ENCODE measurements at places on chromosomes 16 and 17.

DNA sequence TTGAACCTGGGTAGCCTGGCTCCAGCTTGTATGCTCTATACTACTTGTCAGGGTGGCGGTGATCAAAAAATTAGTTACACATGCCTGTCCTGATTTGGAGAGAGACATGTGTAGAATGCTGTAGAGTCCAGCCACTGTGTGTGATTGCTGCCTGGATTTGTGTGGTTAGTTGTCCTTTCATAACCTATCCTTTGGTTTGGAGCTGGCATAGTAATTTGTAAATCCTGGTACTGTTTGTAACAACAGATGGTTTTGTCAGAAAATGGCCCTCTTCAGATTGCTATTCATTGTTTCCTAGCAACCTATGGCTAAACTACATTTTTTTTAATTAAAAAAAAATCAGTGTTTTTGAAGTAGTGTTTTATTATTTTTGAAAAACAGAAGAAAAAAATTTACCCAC lies 30.5 kb downstream of the ETV4 start:
- DNase-seq = no peak

DNA sequence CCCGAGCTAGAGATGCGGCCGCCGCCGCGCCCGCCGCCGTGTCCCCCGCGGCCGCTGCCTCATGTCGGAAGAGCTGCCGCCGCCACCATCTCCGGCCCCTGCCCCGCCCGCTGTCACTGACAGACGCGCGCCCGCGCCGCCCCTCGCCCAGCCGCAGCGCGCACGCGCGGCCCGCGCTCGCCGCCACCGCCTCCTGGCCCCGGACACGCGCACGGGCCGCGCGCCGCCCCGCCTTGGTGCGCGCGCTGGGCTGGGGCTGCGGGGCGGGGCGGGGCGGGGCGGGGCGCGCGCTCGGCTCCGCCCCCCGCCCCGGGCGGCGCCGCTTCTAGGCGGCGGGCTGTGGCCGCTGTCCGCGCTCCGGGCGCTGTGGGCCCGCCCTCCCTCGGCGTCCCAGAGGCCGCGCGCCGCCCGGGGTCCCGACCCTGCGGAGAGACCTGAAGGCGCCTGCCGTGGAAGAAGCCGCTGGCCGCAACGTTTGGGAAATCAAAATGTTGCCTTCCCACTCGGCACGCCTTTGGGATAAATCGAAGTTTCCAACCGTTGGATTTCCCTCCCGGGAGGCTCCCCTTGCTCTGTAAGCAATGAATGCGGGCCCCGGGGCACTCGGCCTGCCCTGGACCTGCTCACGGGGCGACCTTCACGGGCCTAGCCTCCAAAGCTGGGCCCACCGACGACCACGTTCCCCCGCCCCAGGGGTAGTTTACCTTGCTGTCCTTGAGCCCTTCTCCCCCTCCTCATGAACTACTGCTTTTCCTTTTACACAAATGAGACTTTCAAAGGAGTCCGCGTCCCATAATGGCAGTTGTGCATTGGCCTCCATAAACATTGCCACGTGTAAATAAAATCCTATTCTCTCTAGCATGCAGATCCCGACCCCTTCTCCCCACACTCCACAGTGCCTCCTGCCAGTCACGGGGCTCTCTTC lies at the start of gene ADCY9:
ADCY9 (minus strand) TSS at position 118 of the 925 bp plus-strand sequence. CDS start 1,000 bp downstream, outside the sequence.
- DNase-seq = peak; percentile 46

- DNase-seq = no peak
Observed at GRCh38 chr17:73826872-73827228, 182.6 kb upstream of the SDK2 start.

GRCh38 chr17:31390426-31390747 lies 1.1 kb upstream of the RAB11FIP4 start:
- DNase-seq = no peak

DNA sequence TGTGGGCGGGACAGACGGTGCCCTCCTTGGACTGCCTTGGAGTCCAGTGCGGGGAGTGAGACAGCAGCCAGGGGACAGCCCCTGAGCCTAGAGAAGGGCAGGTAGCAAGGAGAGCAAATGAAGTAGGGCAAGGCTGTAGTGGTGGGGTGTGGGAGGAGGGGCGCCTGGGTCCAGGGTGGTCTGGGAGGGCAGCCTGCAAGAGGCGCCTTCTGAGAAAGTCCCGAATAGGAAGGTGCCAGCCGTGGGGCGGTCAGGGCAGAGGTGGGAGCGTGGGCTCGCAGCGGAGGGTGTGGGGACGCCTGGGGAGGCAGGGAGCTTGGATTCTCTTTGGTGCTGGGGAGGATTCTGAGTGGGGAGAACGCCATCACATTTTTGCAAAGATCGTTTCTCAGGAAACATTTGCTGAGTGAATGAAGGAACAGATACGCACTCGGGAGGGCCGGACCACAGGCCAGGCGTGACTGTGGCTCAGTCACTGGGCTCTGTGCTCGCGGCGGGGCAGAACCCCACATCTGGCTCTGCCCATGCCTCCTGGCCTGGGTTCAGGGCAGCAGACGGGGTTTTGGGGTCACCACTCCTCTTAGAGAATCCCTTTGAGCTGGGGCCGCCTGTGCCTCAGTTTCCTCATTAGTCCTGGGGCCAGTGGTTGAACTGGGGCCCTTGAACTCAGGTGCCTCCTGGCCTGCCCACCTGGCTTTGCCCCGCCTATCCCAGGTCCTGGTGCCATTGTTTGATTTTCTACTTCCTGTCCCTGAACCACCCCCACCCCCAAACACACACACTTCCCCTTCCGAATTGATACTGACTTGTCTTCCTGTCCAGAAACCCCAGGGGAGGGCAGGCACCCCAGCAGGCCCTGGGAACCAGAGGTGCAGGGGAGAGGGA lies 4.2 kb downstream of the SNN start:
- peak; percentile 44 for DNase-seq

DNA sequence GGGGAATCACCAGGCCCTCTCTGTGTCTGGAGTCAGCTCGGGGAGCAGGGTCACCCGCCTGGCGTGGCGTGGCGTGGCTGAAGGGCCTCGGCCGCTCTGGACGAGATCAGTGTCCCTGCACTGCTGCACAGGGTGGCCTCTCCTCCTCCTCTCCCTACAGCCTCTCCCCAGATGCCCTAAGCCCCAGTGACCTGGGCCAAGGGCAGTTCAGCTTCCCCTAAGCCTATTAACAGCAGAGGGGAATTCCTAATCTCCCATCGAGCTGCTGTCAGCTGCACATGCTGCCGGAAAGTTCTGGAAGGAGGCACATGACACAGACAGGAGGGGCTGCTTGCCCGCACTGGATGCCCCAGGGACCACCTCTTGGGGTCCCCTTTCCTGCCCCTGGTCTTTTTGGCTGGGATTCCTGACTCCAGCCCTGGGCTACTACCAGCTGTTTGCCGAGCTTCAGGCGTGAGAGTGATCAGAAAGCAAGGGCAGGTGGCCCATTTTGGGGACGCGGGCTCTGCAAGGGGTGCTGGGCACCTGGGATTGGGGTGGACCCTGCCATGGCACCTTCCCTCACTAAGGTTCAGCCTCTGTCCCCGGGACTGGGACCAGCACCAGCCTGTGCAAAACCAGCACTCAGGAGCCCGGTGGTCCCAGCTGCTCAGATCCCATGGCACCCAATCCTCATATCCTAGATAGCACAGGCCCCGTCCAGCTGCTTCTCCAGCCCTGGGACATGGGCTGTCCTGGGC lies 794 bp downstream of the PDE6G start:
- DNase-seq = no peak

- DNase-seq = no peak
Observed at GRCh38 chr17:81097943-81098308, 63.0 kb downstream of the BAIAP2 start.

GRCh38 chr16:72665701-72666100 lies 382.2 kb downstream of the ZFHX3 start:
- no peak for DNase-seq

GRCh38 chr17:30220414-30220813 lies 15.1 kb downstream of the SLC6A4 start:
- DNase-seq = no peak

- peak; percentile 75 for DNase-seq
Observed at GRCh38 chr17:7435676-7436555, 681 bp downstream of the TMEM102 start.

DNA sequence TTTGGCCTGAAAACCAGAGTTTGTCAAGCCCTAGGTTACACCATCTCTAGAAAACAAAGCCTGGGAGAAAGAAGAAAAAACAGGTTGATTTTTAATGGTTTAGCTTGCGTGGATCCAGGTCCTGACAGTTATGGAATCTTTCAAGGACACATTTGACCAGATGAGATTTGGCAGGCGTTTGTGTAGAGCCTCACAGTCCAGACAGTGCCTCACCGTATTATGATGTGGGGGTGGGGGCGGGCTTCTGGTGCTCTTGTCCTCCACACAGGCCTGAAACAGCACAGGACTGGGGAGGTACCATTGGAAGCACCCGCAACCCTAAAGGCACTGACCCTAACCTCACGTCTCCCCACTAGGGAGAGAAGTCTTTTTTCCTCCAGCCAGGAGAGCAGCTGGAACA lies 19.6 kb downstream of the MVP start:
- no peak for DNase-seq

DNA sequence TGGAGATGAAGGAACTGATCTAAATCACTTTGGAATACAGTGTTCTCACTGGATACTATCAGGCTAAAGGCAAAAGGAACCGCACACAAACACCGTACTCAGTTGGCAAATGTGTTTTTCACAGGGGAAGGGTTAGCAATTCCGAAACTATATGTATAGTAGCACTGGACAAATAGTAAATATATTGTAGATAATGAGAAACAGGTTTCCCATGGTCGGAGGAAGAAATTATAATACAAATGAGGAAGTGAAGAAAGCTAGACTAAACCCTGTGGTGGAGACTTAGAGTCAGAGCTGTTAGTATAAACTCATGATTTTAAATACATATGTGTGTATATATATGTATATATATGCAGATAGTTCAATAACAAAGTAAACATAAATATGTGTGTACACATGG lies 414.1 kb upstream of the SALL1 start:
- DNase-seq = no peak

DNA sequence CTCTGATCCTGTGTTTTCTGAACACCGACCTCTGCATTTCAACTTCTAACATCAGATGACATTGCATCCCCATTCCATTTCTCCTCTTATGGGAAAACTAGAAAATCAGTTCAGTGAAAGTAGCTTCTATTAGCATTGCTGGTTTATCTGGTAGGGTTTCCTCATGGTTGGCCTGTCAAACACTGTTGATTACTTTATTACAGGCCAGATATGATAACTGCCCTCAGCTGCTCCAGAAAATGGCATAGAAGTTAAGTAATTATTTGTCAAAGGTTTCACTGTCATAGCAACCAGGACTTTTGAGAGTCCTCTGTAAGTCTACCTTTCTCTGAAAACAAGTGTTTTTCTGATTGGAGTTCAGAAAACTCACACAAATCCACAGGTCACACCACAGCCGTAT lies 3.0 kb downstream of the GFOD2 start:
- no peak for DNase-seq

DNA sequence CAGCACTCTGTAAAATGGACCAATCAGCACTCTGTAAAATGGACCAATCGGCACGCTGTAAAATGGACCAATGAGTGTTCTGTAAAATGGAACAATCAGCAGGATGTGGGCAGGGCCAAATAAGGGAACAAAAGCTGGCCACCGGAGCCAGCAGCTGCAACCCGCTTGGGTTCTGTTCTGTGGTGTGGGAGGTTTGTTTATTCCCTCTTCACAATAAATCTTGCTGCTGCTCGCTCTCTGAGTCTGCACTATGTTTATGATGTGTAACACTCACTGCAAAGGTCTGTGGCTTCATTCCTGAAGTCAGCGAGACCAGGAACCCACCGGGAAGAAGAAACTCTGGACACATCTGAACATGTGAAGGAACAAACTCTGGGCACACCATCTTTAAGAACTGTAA lies 20.5 kb downstream of the TMEM100 start:
- DNase-seq = no peak

DNA sequence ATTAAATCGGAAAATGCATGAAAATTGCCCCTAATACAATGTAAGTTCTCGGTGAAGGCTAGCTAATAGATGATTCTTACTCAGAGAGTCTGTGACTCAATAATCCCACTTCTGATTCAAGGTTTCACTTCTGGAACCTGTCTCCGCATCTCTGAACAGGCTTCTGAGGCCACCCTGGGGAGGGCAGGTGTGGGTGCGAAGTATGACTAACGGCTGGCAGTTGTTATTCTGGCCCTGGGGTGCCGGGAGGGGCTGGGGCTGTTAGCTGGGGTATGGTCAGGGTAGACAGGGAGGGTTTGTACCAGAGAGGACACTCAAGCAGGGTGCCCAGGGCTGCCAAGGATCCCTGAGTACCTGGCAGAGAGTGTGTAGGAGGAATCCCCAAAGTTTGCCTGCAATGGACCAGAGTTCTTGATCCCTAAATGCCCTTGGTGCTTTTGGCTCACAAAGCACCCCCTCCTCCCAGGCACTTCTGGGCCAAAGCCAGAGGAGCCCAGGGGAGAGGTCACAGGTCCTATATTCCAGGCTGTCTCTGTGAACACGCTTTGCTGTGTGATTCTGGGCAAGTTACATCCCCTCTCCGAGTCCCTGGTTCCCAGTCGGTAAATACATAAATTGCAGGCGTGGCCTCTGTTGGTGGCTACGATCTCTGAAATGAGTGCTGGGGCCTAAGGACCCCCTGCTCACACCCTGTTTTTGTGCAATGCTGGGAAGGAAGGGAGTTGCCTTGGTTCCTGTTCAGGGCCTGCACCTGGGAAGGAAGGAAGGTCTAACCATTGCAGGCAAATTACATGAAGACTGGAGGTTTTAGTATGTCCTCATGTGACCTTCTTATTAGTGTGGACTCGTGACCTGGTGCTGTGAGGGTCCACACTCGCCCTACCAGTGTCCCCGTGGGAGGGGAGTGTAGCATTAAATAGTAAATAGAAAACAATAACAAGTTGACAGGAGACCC lies 49.9 kb upstream of the CPNE2 start:
- peak; percentile 45 for DNase-seq

DNA sequence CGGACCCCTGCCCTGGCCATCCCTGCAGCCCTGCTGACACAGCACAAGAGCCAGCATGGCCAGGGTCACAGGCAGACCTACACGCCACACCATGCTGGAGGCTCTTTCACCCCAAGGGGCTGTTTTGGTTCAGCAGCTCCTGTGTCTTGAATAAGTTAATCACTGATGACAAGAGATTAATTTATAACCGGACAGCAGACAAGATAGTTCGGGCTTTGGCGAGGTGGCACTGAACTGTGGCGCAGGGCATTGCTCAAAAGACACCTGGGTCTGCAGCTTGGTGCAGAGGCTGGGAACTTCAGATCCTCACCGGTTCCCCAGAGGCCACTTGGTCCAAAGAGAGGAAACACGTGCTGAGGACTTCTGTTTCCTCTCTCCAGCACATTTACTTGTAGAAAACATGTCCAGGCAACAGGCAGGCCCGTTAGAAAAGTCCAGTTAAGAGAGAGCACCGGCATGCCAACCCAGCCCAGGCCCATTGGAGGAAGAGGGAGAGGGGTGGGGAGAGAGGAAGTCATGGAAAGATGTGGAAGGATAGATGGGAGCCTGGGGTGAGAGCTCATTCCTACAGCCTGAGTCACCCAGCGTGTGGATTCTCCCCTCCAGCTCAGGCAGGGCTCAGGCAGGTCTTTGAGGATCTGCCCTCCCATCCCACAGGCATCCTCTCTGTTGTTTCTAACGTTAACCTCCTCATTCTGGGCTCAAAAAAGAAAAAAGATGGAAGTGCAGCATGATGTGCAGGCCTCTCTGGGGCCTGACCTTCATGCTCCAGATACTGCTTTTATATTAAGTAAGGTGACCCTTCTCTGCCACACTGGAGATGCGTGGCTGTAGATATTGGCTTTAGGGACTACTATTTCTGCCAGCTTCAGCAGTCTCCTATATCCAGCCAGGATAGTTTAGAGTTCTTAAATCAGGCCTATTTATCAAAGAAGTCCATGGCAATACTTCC lies 80.0 kb upstream of the HNF1B start:
- DNase-seq = no peak

- no peak for DNase-seq
Observed at GRCh38 chr17:28662527-28662829, 473 bp downstream of the SUPT6H start.
